ENCODE measurements at places on chromosomes 16 and 17. TPM values are rescaled to one million over a fixed set of nuclear protein-coding genes. Genes with fewer than 3 reads are reported as not detected.

The SRCIN1 gene
- total RNA-seq, result 2.5 TPM

The CCL14 gene
- 59.8 TPM for total RNA-seq

The CD7 gene
- total RNA-seq, result not detected

The CHRNE gene
- total RNA-seq, result not detected

The PLA2G10 gene
- total RNA-seq, result not detected

DNA sequence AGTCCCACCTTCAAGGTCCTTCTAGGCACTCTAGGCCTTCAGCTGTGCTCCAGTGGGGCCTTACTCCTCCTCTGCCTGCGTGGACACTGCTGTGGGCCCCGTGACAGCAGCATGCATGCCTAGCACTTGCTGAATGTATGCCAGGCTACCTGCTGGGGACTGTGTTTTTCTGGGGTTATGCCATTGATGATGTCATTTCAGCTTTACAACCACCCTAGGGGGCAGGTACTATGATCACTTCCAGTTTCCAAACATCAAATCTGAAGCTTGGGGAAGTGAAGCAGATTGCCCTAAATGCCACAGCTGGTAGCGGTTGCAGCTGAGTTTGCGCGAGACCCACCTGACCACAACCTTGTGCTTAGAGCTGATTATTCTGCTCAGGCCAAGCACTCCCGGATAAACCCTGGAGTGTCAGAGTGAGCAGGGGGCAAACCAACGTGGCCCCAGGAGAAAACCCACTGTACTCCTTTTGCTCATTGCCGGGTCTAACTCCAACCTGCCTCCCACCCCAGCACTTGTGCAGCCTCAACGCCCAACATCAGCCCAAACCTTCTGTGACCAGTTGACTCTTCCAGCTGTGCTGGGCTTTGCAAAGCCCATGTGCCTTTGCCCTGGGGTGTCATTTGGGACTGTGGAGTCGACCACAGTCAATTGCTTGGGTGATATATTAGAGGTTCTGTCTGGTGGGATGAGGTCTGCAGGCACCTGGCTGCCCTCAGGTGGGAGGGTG lies 168.4 kb downstream of the ENGASE start:
- no peak overlapping the region for H3K4me3 ChIP-seq
- H3K36me3 ChIP-seq, result no peaks in the 10 kb centered on the region
- peaks cover 17% of the 10 kb centered on the region for H3K27me3 ChIP-seq

- no peak for DNase-seq
- H3K4me3 ChIP-seq, result no peak overlapping the region
- no peaks in the 10 kb centered on the region for H3K36me3 ChIP-seq
- no peaks in the 10 kb centered on the region for H3K27me3 ChIP-seq
- H3K27ac ChIP-seq, result no peak overlapping the region
- H3K4me1 ChIP-seq, result no peaks in the 10 kb centered on the region
Measured at GRCh38 chr16:12951976-12952375, 50.6 kb downstream of the SHISA9 start.

DNA sequence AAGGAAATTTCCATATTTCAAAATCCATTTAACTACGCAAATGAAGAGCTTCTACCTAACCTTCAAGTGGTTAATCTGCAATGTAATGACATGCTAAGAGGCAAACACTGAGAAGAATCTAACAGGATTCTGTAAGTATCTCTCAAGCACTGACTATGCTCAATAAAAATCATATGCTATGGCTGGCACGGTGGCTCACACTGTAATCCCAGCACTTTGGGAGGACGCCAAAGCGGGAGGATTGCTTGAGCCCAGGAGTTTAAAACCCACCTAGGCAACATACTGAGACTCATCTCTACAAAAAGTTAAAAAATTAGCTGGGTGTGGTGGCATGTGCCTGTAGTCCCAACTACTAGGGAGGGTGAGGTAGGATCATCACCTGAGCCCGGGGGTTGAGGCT lies 32.7 kb downstream of the GNA13 start:
- no peak for DNase-seq
- no peak overlapping the region for H3K4me3 ChIP-seq
- H3K27me3 ChIP-seq, result no peaks in the 10 kb centered on the region
- H3K27ac ChIP-seq, result peak overlapping the region; percentile 25
- H3K36me3 ChIP-seq, result no peaks in the 10 kb centered on the region

GRCh38 chr17:77456951-77457548 lies 316.3 kb downstream of the SEC14L1 start:
- H3K27me3 ChIP-seq, result no peaks in the 10 kb centered on the region
- no peak for DNase-seq
- no peak overlapping the region for H3K4me3 ChIP-seq
- H3K4me1 ChIP-seq, result peaks cover 64% of the 10 kb centered on the region
- H3K36me3 ChIP-seq, result no peaks in the 10 kb centered on the region

DNA sequence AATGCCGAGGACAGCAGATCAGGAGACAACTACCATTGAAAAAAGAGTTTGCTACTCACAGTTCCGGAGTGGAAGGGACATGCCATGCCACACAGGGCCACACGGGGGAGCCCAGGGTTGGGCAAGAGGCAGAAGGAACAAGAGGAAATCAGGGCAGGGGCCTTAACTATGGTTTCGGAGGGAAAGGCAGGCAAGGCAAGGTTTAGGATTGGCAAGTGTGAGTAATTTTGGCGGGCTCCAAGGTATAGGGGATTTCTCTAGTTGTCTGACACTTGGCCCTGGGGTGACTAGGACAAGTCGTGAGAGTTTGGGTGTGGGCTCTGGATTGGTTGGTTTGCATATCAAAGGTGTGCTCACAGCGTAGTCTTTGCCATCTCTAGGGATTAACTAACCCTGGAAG lies 27.0 kb upstream of the NTN1 start:
- H3K27ac ChIP-seq, result no peak overlapping the region
- no peaks in the 10 kb centered on the region for H3K27me3 ChIP-seq
- DNase-seq, result no peak
- H3K36me3 ChIP-seq, result no peaks in the 10 kb centered on the region
- H3K4me3 ChIP-seq, result no peak overlapping the region

- H3K36me3 ChIP-seq, result no peaks in the 10 kb centered on the region
- H3K4me1 ChIP-seq, result no peaks in the 10 kb centered on the region
- DNase-seq, result no peak
- no peak overlapping the region for H3K27ac ChIP-seq
Measured at GRCh38 chr17:83124871-83125514, 45.6 kb downstream of the METRNL start.

DNA sequence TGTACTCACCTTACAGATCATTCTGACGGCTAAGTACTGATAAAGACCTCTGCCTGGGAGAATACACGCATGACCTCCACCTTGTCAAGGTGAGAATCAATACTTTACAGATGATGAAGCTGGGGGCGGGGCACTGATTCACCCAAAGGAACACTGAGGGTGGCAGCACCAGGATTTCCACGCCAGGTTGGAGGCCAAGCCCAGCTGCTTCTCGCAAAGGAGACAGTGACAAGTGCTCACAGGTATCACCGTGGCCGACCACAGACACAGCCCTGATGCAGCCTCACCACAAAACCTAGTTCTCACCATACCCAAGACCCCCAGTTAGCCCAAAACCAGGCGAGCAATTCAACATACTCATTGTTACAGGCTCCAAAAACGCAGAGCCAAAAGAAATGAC lies 434.2 kb downstream of the SOX9 start:
- no peaks in the 10 kb centered on the region for H3K36me3 ChIP-seq
- H3K4me1 ChIP-seq, result no peaks in the 10 kb centered on the region
- no peak for DNase-seq
- no peak overlapping the region for H3K4me3 ChIP-seq
- no peaks in the 10 kb centered on the region for H3K27me3 ChIP-seq

DNA sequence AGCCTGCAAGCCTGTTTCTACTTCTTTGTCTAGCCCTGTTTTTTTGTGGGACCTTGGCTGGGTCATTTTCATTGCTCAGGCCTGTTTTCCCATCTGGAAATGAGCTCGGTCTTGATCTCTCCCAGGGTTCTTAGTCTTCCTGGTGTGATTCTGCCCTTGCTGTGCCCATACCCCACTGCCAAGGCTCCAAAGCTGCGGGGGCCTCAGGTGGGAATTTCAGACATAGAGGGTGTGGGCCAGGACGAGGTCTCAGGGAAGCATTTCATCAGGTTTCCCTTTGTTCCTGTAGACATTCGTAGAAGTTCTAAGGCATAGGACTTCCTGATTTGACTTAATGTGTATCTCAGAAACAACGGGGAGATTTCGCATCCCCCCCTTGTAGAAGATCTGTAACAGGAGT lies 5.8 kb downstream of the MPRIP start:
- peaks cover 93% of the 10 kb centered on the region for H3K4me1 ChIP-seq
- no peak overlapping the region for H3K27ac ChIP-seq
- H3K27me3 ChIP-seq, result no peaks in the 10 kb centered on the region

- no peaks in the 10 kb centered on the region for H3K36me3 ChIP-seq
- H3K4me3 ChIP-seq, result no peak overlapping the region
- DNase-seq, result no peak
Measured at GRCh38 chr17:77253611-77254051, 112.9 kb downstream of the SEC14L1 start.

DNA sequence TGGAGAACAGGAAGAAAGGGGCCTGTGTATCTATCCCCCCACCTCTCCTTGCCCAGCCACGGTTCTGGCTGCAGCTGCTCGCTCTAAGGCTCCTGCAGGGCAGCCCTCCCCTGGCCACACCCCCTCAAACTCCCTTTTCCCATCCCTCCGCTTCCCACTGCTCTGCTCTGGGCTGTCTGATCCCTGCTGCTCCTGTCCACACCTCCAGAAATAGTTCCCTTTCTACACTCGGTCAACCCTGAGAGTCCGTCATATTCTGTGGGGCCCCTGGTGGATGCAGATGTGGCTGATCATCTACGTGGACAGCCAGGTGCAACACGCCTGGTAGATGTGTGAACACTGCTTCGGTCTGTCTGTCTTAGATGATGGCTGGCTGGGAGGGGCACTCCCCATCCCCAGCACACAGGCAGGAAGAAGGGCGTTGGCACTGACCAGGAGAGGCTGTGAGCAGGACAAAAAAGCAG lies 19.3 kb upstream of the KRT19 start:
- H3K27ac ChIP-seq, result no peak overlapping the region
- no peak overlapping the region for H3K4me3 ChIP-seq
- H3K36me3 ChIP-seq, result no peaks in the 10 kb centered on the region
- H3K27me3 ChIP-seq, result no peaks in the 10 kb centered on the region
- DNase-seq, result no peak

DNA sequence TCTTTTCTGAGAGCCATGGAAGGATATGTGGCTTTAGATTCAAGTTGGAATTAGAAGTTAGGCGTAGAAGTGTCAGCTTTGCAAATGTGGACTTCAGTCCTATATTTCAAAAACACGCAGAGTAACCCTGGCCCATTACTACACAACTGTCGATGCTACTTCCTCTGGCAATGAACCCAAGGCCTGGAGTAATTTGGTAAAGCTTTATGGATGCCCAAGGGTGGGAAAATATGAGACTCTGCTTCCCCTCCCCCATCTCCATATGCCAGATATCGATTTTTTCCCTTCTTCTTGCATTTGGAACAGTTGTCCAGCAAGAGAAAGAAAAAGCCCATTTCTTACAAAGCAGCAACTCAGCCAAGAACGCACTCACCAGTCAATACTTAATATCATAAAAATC lies 2.9 kb upstream of the MAP1LC3B start:
- H3K27ac ChIP-seq, result peak overlapping the region; percentile 93
- H3K4me3 ChIP-seq, result no peak overlapping the region
- peaks cover 48% of the 10 kb centered on the region for H3K4me1 ChIP-seq
- no peaks in the 10 kb centered on the region for H3K27me3 ChIP-seq
- no peak for DNase-seq
- H3K36me3 ChIP-seq, result no peaks in the 10 kb centered on the region

All from esophagus muscularis mucosa (tissue), 4 donors.